Activated CD4-positive, alpha-beta T cell treated with anti-CD3 and anti-CD28 coated beads, Interleukin-2, amount 50 U/mL, for 4 hours (primary cell): ENCODE measurements at places on chromosomes 16 and 17.
A peak's percentile ranks its signal among the peaks of the same experiment; 100 is the strongest.

GRCh38 chr17:9284884-9285283, 263.6 kb downstream of the NTN1 start:
- no peak for DNase-seq

DNA sequence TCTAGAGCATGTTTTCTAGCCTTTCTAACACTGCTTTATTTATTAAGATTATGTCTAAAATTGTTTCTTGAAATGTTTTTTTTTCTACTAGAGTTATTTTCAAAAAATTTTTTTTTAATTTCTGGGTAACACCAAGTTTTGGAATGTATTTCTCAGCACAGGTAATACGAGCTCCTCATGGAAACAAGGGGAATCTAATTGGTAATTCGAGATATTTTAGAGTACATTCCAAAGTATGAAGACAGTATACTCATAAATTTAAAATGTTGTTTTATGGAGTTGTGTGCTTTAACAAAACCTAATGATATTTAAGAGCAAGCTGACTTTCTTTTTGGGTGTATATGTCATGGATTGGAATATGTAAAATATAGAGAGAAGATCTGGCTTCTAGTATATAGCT, 42.4 kb downstream of the OMG start:
- no peak for DNase-seq

GRCh38 chr16:88772871-88773811, 11.9 kb downstream of the PIEZO1 start:
- DNase-seq, result no peak

- no peak for DNase-seq
Observed at GRCh38 chr16:1785846-1786170, 3.0 kb downstream of the NUBP2 start.

DNA sequence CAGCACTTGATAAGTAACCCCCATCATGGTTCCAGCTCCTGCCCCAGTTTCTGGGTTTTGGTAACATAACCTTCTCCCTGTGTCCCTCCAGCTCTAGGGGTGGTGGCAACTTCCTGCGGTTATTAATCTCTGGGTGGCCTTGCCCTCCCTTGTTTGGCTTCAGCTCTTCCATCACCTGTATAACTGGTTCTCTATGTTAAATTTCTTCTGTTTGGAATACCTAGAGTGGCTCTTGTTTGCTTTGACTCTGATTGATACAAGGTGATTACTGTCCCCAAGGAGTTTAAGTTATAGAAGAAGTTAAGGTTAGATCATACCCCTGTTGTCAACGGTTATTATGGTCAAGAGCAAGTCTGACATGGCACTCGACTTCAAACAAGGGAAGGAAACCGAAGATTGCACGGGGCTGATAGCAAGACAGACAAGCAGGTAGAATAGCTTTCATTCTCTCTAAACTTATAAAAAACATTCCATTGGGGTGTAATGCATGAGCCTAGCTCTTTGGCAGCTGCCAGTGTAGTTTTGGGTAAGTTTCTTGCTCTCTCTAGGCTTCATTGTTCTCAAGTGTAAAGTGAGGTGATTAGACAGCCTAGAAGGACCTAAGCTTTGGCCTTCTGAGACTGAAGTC, 11.0 kb upstream of the CCR7 start:
- DNase-seq, result no peak

DNA sequence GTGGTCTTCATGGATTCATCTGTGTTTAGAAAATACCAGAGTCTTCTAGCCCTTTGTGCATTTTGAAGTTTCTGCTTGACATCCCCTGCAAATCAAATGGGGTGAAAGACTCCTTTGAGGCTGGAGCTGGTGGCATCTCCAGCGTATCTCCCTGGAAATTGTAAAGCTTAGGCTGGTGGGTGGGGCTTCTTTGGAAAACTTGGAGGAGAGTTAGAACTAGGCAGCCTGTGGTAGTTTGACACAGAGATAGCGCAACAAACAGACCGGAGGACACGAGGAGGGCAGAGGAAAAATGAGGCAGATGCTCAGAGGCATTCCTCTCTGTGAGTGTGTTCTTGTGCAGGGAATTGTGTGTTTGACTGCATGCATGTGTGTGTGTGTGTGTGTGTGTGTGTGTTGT, 116.3 kb downstream of the IRX5 start:
- DNase-seq, result no peak

DNA sequence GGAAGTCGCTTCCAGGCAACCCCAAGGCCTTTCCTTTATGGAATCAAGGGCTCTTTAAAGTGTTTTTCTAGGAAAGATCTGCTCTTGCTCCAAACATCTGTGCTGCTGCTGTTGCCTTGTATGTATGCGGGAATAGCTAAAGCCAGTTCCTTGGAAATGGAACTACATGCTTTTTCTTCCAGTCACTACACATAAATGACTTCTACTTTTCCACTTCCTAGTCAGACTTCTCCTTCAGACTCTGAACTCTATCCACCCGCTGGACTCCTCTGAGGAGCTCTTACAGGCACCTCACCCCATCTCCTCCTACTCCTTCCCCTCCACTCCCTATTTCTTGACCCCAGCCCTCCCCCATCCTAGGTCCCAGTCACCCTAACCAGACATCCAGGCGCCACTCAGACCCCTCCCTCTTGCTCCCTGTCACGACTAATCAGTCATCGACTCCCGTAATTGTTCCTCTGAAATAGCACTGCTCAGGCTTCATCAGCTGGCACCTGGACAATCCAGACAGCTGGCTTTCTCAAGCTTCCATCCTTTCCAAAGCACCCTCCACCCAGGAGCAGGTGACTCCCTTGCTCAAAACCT, 15.0 kb upstream of the PEMT start:
- no peak for DNase-seq

DNA sequence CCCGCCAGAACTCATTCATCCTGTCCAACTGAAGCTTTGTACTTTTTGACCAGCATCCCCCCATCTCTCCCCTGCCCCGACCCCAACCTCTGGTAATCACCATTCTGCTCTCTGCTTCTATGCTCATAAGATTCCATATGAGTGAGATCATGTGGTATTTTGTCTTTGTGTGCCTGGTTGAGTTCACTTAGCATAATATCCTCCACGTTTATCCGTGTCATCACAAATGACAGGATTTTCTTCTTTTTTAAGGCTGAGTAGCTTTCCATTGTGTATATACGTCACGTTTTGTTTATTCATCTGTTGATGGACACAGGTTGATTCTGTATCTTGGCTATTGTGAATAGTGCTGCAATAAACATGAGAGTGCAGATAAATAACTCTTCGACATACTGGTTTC, 278.9 kb downstream of the SNX29 start:
- no peak for DNase-seq

GRCh38 chr16:70468776-70469525, 14.6 kb downstream of the FCSK start:
- no peak for DNase-seq

GRCh38 chr17:71057448-71057847, 888.1 kb downstream of the KCNJ2 start:
- DNase-seq, result no peak

DNA sequence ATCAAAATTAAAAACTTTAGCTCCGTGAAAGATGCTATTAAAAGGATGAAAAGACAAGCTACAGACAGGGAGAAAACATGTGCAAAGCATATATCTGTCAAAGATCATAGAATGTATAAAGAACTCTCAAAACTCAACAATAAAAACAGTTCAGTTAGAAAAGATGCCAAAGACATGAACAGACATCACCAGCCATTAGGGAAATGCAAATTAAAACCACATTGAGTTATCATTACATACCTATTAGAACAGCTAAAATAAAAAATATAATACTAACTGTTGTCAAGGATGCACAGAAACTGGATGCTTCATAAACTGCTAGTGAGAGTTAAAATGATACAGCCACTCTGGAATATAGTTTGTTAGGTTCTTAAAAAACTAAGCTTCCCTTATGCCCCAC, 58.8 kb downstream of the NFATC3 start:
- no peak for DNase-seq

GRCh38 chr17:8226536-8227237, 16.3 kb upstream of the AURKB start:
- no peak for DNase-seq

GRCh38 chr17:20999044-20999573, 43.7 kb downstream of the USP22 start:
- no peak for DNase-seq

- no peak for DNase-seq
Observed at GRCh38 chr17:49357516-49357915, 4.5 kb downstream of the ZNF652 start.

DNA sequence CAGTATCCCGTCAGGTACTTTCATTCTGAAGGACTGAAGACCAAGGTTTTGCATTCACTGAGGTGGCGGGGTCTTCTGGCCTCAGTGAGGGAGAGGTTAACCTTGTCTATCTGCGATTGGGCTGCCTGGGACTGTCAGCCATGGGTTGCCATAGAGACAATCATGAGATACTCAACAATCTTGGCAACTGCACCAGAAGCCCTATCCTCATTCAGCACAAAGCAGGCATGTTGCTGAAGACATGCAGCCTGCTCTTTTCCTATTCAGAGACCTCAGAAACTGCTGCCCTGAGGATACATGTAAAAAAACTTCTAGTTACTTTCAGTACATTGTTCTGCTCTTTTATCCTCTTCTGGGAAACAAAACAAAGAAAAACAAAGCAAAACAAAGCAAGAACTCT, 146.3 kb upstream of the PIRT start:
- no peak for DNase-seq

- no peak for DNase-seq
Observed at GRCh38 chr16:80743772-80744171, 60.6 kb downstream of the CDYL2 start.

DNA sequence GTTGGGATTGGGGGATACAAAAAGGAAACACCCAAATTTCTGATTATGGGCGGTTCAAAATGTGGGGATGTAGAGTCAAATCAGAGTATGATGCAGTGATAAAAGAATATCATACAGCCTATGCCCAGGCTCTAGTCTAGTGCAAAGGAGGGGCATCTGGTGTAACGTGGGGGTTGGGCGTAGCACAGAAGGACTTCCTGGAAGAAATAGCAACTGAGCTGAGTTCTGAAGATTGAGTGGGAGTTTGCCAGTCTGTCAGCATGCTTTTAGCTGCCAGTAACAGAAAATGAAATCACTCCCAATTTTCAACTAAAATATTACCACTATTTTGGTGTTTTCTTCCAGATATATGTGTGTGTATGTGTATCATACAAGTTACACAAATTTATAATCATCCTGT, 196.9 kb downstream of the SPECC1 start:
- no peak for DNase-seq

DNA sequence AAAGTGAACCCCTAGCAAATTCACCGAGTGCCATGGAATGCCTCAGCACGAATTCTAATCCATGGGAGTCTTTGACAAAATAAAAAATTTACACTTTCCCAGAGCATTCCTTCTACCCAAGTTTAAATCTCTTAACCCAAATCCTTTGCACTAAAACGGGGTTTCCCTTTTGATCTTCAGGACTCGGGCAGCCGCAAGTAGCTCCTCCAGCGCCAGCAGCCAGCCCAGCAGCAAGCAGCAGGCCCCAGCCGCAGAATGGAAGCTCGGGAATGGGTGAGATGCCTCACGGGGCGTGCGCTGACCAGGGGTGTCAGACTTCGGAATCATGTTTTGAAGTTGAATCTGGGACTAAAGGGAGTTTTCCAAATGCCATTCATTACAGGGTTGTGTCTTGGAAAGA, 42.4 kb downstream of the RPA1 start:
- DNase-seq, result no peak

GRCh38 chr17:32319548-32319905, 22.4 kb downstream of the C17orf75 start:
- peak; percentile 71 for DNase-seq

DNA sequence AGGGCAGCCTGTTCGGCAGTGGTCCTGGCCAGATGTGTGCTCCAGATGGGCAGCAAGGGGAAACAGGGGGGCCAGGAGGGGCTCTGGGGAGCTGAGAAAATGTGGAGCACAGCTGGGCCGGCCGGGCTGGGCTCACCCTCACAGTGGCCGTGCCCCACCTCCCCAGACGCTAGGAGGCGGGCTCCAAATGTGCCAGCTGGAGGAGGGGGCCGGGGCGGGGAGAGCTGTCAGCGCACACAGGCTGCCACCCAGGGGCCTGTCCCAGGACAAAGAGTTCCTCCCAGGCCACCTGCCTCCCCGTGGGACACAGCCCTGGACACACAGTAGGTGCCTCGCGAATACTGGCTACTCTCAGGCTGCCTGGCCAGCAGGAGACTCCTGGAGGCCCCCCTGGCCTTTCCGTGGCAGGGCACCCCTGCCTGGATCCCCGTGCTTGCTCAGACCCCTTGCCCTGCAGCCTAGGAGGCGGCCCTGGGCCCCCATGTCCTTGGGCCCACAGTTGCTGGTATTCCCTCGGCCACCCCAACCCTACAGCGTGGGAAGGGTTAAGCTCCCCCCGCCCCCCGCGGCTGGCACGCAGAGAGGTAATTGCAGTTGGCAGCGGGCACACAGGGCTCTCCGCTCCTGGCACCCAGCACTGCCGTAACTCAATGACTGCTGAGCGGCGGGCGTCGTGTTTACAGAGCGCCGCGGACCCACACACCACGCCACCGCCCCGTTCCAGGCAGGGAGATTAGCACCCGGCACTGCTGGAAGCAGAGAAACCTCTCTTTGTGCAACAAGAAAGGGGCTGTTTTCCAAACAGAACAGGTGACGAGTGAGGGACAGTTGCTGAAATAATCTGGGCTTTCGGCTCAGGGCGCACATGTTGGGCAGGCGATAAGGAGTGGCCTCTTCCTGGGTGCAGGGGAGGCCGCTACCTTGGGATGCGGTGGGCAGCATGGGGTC, 32.2 kb downstream of the BAHCC1 start:
- no peak for DNase-seq

- DNase-seq, result no peak
Observed at GRCh38 chr17:36001110-36001771, at the start of gene CCL15. Gene CCL15, minus strand, starts transcription at chr17:36001553. Its CDS starts 61 bp downstream, at chr17:36001492.

- DNase-seq, result no peak
Observed at GRCh38 chr16:3190949-3191353, 2.9 kb downstream of the OR1F1 start.

DNA sequence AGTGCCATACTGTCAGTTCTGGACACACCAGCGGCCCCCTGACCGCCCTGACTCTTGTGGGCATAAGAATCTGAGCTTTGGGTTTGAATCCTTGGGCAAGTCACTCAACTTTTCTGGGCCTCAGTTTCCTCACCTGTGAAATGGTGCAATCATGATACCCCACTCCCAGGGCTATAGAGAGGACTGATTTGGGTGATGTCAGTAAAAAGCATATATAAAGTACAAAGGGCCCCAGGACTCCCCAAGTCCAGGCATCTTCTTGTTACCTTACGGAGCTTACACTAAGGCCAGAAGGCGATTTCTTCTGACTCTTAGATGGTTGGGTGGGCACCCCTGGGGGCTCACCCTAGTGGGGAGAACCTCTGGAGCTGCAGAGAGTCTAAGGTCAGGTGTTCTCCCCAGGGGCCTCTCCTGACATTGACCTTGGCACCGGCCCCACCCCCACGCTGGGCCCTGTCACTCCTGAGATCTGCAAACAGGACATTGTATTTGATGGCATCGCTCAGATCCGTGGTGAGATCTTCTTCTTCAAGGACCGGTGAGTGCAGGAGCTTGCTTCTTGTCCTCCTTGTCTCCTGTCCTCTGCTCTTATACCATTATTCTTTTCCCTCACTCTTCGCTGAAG, 13.9 kb downstream of the MMP2 start:
- no peak for DNase-seq

- DNase-seq, result peak; percentile 6
Observed at GRCh38 chr16:19389246-19389645, 28.4 kb upstream of the TMC5 start.

- DNase-seq, result peak; percentile 11
Observed at GRCh38 chr17:79612468-79613194, 1.8 kb upstream of the RBFOX3 start.

GRCh38 chr16:59991171-59991570, 1257.1 kb upstream of the GOT2 start:
- DNase-seq, result no peak

GRCh38 chr17:39626171-39627046, at the start of gene PPP1R1B:
Gene PPP1R1B, plus strand, starts transcription at chr17:39626952. Its CDS starts 441 bp downstream, at chr17:39627393.
- peak; percentile 39 for DNase-seq
